ENCODE measurements at places on chromosomes 12 and 14.

GRCh38 chr12:54139019-54139418 lies 49.8 kb downstream of the SMUG1 start:
- DNase-seq, result no peak

DNA sequence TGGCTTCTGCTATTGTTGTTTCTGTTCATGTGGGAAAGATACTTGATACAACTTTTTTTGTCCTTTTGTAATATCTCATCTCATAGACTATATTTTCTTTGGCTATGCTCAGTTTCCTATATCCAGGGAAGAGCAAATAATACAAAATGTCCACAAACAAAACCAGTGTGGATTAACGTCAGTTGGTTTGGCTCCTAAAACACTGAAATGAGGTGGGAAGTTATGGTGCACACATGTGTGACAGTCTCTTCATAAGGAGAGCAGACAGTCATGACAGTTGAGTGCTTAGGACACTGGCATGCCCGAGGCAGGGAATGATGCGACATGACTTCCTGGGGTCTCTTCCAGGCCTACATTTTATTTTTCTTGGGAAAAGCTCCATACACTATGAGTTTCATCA lies 27.5 kb downstream of the RHOJ start:
- no peak for DNase-seq

GRCh38 chr12:98924-99352 lies 32.4 kb downstream of the IQSEC3 start:
- DNase-seq, result no peak

DNA sequence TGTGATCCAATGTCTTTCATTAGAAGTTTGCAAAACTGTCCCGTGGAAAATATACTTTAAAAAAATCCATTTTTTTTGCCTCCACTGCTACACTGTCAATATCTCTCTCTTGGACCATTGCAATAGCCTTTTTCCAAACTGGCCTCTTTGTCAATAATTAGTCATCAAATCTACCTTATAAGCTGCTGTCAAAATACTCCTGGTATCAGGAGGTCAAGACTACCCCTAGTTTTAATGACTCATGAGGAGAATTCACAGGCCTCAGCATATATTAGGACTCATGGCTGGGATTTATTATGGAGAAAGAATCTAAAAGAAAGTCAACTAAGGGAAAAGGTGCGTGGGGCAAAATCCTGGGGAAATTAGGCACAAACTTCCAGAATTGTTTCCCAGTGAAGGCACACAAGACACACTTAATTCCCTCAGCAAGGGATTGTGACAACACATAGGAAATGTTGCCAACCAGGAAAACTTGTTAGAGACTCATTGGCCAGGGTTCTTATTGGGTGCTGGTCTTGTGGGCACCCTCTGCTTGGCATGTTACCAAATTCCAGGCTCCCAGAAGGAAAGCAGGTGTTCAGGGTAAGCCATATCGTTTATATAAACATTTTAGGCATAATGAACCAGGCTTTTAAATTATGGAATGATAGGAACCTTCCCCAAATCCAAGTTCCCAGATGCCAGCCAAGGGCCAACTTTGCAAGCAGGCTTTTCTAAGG lies 56.1 kb downstream of the TMEM117 start:
- DNase-seq, result no peak

DNA sequence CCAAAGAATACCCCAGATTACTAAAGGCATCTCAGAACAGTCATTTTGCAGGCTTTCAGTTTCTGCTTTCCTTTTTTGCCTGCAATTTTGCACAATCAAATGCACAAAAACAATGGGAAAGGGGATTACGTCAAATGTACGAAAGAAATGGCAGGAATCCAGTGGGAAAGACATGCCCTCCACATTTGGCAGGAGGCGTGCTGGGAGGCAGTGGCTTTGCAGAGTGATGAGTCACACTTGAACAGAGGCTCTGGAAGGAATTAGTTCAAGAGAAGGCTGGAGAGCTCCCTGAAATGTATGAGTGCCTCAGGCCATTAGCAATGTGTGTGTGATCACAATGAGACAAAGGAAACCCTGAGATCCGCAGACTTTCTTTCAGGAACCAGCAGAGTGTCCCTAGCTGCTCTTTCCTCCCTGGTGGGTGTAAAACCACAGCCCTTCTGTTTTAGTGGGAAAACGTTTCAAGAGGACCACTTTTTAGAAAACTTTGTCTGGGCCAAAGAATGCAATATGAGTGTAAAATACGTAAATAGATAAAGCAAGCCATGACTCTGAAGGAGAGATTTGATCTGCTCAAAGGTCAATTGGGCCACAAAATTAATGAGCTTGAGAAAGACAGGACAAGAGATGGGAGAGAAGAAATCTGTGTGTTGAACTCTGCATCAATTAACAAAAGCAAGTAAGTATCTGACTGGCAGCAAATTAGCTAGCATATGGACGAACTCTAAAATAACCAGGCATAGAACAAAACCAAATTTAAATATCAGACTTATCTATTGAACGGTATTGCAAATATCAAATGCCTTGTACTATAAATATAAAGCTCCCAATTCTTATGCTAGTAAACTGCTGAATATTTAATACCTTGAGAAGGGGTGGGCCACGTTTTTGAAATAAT lies 155.4 kb upstream of the PDE3A start:
- peak; percentile 58 for DNase-seq

DNA sequence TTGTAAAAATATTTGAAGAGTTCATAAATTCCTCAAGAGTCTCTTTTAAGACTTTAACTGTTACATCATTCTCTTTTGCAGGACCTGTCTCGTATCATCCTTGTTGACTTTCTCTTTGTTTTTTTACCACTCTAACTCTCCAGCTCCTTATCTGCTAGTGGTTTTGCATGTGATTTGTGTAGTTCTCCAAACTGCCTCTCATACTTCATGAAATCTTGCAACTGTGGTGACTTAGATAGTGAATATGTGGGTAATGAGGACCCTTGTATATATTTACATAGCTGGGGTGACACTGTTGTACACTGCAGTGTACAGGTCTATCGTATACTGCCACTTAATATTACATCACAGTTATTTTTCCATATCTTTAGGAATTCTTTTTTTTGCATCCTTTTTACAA lies 40.2 kb upstream of the EMP1 start:
- no peak for DNase-seq

- DNase-seq, result no peak
These were observed 71.0 kb upstream of the CFL2 start for GRCh38 chr14:34785223-34786006.

DNA sequence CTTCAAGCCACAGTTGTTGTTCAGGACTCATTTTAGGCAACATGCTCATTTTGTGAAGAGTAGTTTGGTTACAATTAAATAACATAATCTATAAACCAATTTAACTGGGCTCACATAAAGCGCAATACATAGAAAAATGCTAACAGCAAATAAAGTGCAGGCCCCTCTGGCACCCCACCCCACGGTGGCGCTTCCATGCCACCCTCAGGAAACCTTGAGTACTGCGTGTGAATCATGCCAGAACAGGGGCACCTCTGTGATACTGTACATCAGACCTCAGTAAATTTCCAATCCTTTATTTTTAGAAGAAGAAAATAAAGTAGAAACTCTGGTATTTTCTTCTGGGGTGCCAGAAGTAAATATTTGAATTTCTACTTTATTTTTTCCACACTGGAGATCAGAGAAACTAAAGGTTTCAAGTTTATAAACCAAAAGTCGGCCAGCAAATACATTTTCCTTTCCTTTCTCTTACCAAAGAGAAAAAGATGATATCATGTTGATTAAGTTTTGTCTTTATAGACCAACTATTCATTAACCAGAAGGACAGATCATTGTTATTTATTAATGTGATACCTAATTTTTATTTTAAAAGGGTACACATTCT lies 316.8 kb downstream of the PAWR start:
- peak; percentile 63 for DNase-seq

- no peak for DNase-seq
These were observed 120.1 kb downstream of the AACS start for GRCh38 chr12:125185311-125185739.

DNA sequence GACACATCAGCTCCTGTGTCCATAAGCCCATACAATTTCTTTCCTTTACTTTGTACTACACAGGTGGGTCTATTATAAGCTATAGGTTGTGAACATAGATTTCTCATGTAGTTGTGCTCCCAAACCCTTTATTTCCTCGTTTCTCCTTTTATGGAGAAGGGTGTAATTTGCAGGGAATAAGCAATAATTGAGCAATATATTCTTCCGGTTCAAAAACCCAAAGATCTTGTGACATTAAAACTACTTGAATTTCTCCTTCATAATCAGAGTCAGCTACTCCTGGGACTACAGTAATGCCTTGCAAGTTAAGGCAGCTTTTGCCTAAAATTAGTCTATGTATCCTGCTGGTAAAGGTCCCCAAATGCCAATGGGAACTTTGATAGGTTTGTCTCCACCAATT lies 19.1 kb upstream of the MAPKAPK5 start:
- no peak for DNase-seq

DNA sequence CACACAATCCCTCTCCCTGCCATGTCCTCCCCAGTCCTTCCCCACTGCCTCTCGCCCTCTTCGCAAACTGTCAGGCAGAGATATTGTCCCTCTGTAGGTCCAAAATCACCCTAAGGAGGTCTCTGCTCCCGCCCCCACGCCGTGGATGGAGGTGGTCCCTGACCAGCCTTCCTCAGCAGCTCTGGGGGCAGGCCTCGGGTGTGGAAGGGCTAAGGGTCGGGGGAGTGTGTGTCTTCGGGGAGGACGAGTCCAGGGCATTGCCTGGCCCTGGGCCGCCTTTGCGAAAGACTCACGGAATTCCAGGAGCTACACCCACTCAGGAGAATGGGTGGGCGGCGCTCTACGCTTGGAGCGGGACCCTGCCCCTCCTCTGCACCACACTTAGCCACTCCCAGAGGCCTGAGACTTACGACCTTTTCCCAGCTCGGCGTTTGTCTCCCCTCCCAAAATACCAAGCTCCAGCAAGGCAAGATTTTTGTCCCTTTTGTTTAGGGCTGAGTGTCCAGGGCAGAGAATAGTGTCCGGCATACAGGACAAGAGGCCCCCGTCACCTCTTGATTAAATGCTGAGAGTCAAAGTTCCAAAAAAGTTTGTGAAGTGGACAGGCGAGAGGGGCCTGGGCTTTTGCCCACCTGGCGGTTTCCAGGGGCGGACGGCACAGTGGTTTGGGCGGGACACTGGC lies 881 bp downstream of the PYGL start:
- DNase-seq, result peak; percentile 46

DNA sequence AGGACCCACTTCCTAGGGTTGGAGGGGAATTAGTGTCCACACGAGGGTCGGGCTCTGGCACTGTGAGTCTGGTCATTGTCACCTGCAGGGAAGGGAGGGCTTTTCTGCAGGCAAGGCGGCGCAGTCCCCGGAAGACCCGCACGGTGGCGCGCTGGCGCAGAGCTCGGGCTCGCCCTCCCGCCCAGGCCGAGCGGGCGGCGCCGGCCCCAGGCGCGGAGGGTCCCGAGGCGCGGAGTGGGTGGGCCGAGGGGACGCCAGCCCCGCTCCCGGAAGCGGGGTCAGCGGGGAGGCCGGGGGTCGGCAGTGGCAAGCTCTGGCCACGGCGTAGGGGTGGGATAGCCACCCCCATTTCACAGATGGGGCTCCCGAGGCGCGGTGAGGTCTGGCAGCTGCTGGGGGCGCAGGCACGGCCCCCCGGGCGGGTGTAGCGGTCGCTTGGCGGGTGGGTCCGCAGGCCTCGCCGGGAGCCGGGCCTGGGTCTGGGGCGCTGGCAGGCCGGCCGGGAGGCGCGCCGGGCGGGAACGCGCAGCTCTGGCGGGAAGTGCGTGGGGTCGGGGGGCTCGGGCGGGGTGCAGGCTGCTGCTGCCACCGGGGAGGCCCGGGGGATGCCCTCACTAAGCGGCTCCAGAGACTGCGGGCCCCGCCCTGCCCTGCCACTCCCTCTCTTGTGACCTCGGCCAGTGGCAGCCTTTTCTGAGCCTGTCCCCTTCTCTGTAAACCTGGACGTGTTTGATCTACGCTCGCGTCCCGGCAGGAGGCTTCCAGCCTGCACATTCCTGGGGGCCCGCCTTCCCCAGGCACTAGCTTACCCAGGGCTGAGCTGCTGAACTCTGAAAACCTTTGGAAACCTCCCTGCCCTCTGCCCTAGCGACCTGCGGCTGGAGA lies 46.1 kb downstream of the CYP46A1 start:
- peak; percentile 93 for DNase-seq

GRCh38 chr14:21024585-21025370 lies at the start of gene NDRG2:
NDRG2 (minus strand) TSS chr14:21025061; CDS start chr14:21023315, 1,746 bp downstream.
- peak; percentile 81 for DNase-seq

DNA sequence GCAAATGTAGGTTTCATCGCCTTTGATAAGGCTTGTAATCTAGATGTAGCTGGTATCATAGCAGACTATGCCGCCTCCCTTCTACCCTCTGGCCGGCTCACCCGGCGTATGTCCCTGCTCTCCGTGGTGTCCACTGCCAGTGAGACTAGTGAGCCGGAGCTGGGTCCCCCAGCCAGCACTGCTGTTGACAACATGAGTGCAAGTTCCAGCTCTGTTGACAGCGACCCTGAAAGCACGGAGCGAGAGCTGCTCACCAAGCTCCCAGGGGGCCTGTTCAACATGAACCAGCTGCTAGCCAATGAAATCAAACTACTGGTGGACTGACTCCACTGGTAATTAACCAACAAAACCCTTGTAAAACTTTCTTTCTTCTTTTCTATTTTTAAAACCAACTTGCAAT lies 49.0 kb upstream of the A2ML1 start:
- no peak for DNase-seq

DNA sequence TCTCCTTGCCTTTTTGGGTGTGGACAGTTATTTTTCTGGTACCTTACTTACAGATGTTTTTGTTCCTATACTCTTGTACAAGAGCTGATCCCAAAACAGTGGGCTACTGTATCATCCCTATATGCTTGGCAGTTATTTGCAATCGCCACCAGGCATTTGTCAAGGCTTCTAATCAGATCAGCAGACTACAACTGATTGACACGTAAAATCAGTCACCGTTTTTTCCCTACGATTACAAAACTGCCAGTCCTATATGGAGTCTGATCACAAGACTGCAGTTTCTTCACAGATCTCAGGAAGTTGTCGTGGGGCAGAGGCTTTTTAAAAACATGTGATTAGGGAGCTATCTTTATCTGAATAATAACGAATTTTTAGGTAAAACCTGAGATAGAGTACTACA lies 1.3 kb downstream of the LYSET start:
- DNase-seq, result no peak

- no peak for DNase-seq
These were observed 49.2 kb upstream of the PPP1R12A start for GRCh38 chr12:79983986-79984620.

DNA sequence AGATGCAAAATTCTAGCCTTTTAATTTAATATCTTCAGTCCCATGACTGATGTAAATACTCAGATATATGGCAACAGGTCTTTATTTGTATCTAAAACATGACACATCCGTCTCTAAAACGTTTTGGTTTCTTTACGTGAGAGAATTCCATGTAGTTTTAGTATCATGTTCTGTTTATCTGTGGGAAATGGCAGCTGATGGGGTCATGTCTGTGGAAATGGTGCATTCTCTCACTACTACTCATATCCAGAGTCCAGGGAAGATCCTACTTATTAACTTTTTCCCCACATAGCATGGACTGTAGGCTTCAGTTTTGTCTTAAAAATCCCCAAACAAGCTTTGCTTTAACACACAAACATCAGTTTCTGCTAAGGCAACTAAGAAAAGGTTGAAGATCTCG lies 53.8 kb downstream of the SPTLC2 start:
- DNase-seq, result no peak

- no peak for DNase-seq
These were observed 44.4 kb downstream of the CCDC60 start for GRCh38 chr12:119378903-119379302.
